IPS DF 6.9 (cell line): ENCODE measurements at places on chromosomes 1 and 21.

DNA sequence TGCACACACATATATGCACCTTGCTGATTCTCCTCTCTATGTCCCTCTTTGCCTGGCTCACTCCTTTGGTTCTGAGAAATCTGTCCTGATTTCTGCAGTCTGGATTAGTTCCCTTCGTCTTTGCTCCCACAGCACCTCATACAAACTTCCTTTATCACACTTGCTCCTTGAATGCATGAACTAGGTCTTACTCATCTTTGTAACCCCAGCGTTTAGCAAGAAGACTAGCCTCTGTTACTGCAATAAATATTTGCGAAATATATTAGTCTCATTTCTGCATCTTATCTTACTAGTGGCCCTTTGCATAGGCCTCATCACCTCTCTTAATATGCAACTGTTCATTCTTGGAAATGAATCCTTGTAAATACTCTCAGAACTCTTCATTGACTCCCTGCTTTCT lies 11.4 kb downstream of the SMYD2 start:
- H3K27ac ChIP-seq, result no peak overlapping the region
- no peak for DNase-seq

DNA sequence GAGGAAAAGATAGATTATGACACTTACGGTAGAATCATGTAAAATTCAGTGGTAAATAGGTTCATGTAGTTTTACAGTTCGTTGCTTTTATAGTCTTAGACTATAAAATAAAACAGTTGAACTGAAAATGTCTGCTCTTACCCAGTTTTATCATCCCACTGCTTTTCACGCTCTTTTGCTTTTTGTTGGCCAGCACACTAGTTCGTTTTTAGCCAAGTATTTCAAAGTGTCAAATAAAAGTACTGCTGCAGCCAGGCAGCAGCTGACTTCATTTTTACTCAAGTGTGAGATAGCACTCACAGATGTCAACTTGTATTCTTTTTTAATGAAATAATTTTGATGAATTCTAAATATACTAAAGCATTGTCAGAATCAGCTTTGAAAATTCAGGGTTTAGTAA lies 18.5 kb upstream of the BTG3 start:
- DNase-seq, result no peak
- no peaks in the 10 kb centered on the region for H3K27me3 ChIP-seq
- H3K36me3 ChIP-seq, result no peaks in the 10 kb centered on the region
- H3K4me3 ChIP-seq, result no peak overlapping the region

- DNase-seq, result no peak
- H3K27me3 ChIP-seq, result no peaks in the 10 kb centered on the region
- no peak overlapping the region for H3K4me3 ChIP-seq
- no peaks in the 10 kb centered on the region for H3K4me1 ChIP-seq
Observed at GRCh38 chr1:83827741-83828140, 171.2 kb downstream of the TTLL7 start.

DNA sequence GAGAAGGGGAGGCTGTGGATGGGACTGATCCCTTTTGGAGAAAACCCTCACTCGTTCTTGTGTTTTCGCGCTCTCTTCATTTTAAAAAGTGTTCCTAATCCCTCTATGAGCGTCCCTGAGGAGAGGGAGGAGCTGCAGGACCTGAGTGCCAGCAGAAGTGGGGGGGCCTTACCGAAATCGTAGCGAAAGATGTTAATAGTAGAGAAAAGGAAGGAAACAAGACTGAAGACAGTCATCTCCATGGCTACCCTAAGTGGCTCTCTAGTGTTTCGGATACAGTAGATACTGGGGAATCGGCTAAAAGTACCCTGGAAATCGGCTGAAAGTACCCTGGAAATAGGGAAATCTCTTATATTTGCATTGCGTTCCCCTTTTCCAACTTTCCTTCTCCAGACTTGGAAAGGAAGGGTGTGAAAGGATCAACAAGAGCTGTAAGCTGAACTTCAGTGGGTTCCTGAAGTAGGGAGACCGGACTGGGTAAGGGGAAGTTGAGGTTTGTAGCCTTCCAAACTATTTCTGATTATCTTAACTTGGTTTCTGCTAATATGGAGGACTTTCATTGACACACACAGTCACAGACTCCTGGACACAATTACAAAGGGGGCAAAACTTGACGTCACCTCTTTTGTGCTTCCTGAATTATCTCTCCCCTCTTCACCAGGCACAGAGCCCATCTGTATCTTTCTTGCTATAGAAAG lies 486 bp upstream of the DSTYK start:
- H3K27me3 ChIP-seq, result no peaks in the 10 kb centered on the region
- H3K36me3 ChIP-seq, result no peaks in the 10 kb centered on the region
- H3K4me1 ChIP-seq, result no peaks in the 10 kb centered on the region
- no peak overlapping the region; the same call in 1 of the 2 replicates for H3K4me3 ChIP-seq
- H3K27ac ChIP-seq, result no peak overlapping the region

- DNase-seq, result no peak
- H3K27me3 ChIP-seq, result no peaks in the 10 kb centered on the region
- no peak overlapping the region for H3K4me3 ChIP-seq
- H3K4me1 ChIP-seq, result no peaks in the 10 kb centered on the region
- peaks cover 14% of the 10 kb centered on the region; the same call in 1 of the 2 replicates for H3K36me3 ChIP-seq
Observed at GRCh38 chr1:37954316-37954971, 7.6 kb upstream of the INPP5B start.

DNA sequence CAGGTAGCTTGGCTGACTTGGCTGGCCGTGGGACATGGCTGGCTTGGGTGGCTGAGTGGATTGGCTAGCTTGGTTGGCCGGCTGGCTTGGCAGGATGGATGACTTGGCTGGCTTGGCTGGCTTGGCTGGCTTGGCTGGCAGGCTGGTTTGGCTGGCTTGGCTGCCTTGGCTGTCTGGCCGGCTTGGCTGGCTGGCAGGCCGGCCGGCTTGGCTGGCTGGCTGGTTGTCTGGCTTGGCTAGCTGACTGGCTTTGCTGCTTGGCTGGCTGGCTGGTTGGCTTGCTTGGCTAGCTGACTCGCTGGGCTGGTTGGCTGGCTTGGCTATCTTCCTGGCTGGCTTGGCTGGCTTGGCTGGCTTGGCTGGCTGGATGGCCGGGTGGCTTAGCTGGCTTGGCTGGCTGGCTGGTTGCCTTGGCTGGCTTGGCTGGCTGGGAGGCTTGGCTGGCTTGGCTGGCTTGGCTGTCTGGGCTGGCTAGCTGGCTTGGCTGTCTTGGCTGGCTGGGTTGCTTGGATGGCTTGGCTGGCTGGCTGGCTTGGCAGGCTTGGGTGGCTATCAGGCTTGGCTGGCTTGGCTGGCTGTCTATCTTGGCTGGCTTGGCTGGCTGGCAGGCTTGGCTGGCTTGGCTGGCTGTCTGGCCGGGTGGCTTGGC lies 129.7 kb upstream of the FAM72C start:
- no peak overlapping the region for H3K4me3 ChIP-seq
- H3K36me3 ChIP-seq, result no peaks in the 10 kb centered on the region; the same call in 1 of the 2 replicates
- H3K27me3 ChIP-seq, result no peaks in the 10 kb centered on the region

DNA sequence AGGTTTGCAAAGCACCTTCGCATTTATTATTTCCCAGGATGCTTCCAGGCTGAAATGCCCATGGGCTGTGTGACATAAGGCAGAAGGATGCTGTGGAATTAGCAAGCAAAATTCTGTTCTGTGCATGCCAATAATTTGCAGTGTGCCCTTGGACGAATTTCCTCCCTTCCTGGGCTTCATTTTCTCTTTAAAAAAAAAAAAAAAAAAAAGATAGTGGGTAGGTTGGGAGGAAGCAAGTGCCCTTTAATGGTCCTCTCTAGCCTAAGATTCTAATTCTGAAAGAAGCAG lies 2.5 kb upstream of the ID3 start:
- H3K4me1 ChIP-seq, result peaks cover 10% of the 10 kb centered on the region
- H3K4me3 ChIP-seq, result no peak overlapping the region
- DNase-seq, result no peak
- H3K27ac ChIP-seq, result no peak overlapping the region

DNA sequence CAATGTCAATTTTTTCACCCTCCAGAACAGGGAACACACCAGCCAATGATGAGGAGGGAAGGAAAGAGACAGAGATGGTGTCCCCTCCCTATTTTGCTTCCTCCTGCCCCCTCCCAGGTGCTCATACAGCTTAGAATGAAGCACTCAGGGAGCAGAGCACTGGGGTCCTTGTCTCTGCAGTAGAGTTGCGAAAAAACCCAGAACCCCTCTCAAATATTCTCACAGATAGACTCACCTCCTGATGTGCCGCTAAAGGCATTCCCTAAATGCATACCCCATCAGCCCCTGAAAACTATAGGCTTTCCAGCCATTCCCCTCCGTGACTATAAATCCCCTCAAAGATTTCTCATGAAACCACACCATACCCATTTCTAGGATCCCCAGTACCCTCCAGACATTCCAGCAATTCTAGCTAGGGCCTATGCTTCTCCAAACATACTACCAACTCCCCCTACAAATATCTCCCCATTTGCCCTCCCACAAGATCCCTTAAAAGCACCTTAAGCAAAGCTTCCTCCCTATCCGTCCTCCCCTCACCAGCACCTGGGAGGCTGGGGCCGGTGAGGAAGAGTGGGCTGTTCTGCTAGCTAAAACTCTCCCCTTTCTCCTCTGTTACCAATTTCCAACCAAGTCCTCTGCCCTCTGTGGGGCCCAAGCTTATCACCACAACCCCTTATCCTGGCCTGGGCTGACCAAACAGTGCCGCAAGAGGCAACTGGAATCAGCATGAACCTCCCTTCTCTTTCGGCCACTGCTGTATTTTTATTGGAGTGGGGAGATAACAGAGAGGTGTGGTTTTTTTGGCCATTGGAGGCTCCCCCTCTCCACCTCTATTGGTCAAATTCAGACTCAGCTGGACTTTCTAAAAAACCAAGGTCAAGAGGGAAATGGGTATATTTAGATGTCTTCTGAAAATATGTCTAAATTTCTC lies 54.7 kb downstream of the RHBG start:
- DNase-seq, result no peak
- peaks cover 8% of the 10 kb centered on the region; the same call in 1 of the 2 replicates for H3K4me1 ChIP-seq
- no peaks in the 10 kb centered on the region for H3K36me3 ChIP-seq
- no peak overlapping the region for H3K27ac ChIP-seq
- H3K27me3 ChIP-seq, result peaks cover 64% of the 10 kb centered on the region

GRCh38 chr1:236281654-236282424 lies at the start of gene ERO1B:
ERO1B (minus strand) TSS chr1:236281958; CDS start chr1:236281783, 175 bp downstream.
- no peak within 1 kb of the TSS for H3K27ac ChIP-seq
- H3K4me3 ChIP-seq, result peak within 1 kb of the TSS; percentile 89
- peaks cover 3% of the 10 kb centered on the region; the same call in 1 of the 2 replicates for H3K27me3 ChIP-seq
- no peaks in the 10 kb centered on the region for H3K36me3 ChIP-seq

DNA sequence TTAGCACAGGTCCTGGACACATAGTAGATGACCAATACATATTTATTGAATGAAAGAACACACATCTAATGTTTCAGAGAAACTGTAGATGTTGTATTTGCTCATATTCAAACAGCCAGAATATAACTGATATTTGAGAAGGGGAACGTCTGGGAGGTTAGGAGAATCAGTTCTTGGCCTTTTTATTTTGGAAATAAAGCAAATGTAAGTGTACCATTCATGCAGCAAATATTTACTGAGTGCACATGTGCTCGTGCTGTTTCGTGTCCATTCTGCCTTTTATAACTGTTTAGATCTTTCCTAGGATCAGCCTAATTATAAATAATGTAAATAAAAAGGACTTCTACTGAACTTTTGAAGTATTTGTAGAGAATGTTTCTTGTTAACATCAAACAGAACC lies 103.8 kb downstream of the GREM2 start:
- no peak for DNase-seq
- H3K27ac ChIP-seq, result no peak overlapping the region
- no peaks in the 10 kb centered on the region for H3K4me1 ChIP-seq
- H3K36me3 ChIP-seq, result no peaks in the 10 kb centered on the region
- no peak overlapping the region for H3K4me3 ChIP-seq

DNA sequence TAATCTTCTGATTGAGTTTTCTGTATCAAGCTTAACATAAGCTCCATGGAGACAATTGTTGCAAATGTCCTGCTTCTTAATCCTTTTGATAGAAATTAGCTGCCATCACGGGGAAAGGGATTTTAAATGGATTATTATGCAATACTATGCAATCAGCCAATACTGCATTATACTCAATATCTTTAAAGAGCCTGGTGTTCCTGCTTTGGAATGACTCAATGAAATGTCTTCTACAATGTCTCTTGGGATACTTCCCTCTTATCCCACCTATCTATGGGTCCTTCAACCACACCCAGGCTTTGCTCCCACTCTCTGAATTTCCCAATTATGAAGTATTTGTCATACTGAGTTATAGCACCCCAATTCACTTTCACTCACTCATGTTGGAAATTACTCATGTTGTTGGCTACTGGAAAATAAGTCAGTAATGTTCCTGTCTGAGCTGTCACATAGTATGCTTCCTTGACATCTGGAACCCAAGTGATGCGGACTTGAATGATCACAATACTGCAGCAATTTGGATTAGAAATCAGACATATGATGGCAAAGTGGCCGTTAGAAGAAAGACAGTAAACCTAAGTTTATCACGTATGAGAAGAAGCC lies 85.0 kb downstream of the TPR start:
- no peak overlapping the region for H3K27ac ChIP-seq
- H3K4me3 ChIP-seq, result no peak overlapping the region
- DNase-seq, result no peak

DNA sequence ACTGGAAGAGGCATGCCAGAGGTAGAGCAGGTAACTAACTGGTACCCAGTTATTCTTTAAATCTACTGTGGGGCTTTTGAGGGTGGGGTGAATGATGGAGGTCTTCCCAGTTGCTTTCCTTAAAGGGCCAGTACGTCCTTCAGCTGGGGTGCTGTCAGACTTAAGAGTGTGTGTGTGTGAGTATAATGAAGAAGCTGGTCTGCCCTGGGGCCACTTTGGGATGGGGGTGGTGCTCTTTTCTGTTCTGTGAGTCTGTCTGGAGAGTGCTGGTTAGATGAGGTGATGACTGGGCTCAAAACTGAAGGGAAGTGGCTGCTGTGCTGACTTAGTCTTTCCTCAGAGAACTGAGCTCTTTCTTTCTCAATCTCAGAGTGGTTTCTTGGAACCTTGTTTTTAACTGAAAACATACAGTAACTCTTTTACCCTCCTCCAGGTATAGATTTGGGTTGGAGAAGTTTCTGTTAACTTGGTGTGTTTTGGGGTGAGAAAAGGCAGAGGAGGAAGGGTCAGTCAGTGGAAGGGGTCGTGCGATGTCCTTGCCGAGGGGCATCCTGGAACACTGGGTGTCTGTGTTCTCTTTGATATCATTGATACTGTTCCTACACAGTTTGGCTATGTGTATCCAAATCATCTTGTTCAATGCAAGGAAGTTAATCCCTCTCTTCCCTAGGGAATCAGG lies 746 bp downstream of the MACF1 start:
- peaks cover 3% of the 10 kb centered on the region for H3K4me1 ChIP-seq
- no peak for DNase-seq
- H3K36me3 ChIP-seq, result no peaks in the 10 kb centered on the region
- no peak overlapping the region for H3K4me3 ChIP-seq
- H3K27ac ChIP-seq, result no peak overlapping the region
- H3K27me3 ChIP-seq, result no peaks in the 10 kb centered on the region

- H3K27ac ChIP-seq, result no peak overlapping the region
- no peaks in the 10 kb centered on the region for H3K36me3 ChIP-seq
- H3K27me3 ChIP-seq, result no peaks in the 10 kb centered on the region
- DNase-seq, result no peak
Observed at GRCh38 chr1:41109310-41110197, 88.0 kb upstream of the SLFNL1 start.
